ENCODE measurements at places on chromosomes 2 and 18.

- no peak for DNase-seq
Observed at GRCh38 chr2:39516347-39517101, 79.4 kb upstream of the MAP4K3 start.

- DNase-seq, result no peak
Observed at GRCh38 chr2:190318514-190318913, 1.1 kb downstream of the HIBCH start.

DNA sequence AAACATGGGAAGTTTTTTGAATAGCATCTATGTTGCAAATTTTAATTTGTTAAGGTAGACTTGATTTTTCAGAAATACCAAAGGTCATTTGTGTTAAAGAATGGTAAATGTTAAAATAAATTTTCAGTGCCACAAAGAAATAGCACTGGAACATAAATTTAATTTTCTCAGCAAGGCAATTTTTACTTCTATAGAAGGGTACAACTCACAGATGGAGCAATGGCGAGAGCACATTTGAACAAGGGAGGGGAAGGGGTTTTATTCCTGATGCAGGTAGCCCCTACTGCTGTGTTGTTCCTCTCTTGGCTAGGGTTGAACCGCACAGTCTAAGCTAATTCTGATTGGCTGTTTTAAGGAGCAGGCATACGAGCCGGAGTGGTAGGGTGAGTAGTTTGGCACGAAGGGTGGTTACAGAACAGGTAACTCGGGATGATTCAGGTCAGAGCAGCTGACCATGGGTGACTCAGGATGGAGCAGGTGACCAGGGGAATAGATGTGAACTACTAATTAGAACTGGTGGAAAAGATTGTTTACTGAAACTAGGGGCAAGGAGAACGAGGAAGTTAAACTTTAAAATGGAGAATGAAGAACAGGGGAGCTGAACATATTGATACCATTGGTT is 50.1 kb upstream of the PSME4 start:
- DNase-seq, result no peak

GRCh38 chr2:187302586-187302985 is 145.5 kb downstream of the CALCRL start:
- DNase-seq, result peak; percentile 40

- no peak for DNase-seq
Observed at GRCh38 chr18:52054324-52054723, 285.7 kb upstream of the DCC start.

GRCh38 chr2:105090091-105090490 is 52.2 kb downstream of the MRPS9 start:
- no peak for DNase-seq

DNA sequence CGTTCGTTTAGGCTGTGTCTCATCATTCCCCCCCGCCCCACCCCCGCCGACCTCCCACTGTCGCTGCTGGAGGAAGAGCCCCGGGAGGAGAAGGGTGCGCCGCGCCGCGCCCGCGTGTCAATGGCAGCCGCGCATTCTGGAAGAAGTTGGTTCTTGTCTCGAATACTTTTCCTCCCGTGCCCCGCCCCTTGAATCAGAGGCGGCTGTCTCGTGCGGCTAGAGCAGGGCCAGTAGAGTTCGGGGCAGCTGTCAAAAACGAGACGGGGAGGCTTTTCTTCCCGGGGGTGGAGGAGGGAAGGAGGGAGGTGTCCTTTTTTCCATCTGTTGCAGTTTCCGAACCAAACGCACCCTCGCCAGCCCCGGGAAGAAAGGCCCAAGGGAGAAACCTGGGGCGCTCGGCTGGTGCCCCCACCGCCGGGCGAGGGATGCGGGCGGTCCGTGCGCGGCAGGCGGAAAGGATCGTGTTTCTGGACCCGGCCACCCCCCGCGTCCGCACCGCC is 410 bp upstream of the TGIF1 start:
- DNase-seq, result peak; percentile 68

- DNase-seq, result no peak
Observed at GRCh38 chr2:85704800-85705679, 10.9 kb downstream of the GNLY start.

GRCh38 chr2:61677942-61678341 is 139.8 kb upstream of the XPO1 start:
- no peak for DNase-seq

- DNase-seq, result no peak
Observed at GRCh38 chr2:62110415-62111025, 85.4 kb upstream of the B3GNT2 start.

DNA sequence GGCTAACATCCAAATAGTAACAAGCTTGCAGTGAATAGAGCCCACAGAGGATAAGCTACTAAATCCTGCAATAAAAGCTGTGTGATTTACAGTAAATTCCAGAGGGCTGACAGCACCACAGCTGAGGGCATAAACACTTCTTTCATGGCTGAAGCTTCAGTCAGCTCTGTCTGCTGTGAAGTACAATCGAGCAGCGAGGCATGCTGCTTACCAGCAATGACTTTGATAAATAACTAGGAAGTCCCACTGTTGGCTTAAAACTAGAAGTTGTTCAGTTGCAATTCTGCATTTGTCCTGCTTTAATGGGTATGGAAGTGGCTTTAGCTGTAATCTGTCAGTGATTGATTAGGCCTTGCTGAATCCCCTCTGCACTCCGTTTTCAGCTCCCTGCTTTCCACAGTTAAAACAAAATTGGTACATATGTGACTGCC is 65.2 kb upstream of the FIGN start:
- peak; percentile 74 for DNase-seq

DNA sequence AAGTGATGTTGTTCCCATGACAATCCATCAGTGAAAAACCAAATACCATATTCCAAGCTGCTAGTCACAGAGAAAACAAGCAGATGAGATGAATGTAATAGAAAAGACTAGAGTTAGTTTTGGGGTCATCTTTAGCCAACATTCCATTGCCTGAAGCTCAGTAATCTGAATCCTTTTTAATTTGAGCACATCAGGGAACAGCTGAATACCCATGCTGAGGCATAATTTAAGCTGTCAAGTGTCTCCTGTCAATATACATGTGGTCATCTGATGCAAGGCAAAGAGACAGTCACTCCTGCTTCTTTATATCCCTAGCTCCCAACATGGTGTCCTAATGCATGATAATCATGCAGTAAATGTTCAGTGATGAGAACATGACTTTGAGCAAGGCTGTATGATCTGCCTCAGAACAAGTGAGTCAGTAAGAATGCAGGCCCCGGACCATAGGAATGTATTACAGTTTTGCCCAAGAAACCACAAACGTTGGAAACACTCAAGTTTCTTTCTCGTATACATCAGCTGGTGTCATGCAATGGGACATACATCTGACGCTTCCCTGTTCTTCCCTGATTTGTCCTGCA is 48.0 kb downstream of the CDK15 start:
- DNase-seq, result peak; percentile 96

GRCh38 chr18:78973357-78974083 is 6.1 kb upstream of the SALL3 start:
- no peak for DNase-seq

GRCh38 chr2:176535467-176536113 is 266.3 kb downstream of the MTX2 start:
- no peak for DNase-seq
